ENCODE measurements at places on chromosomes 12 and 14.

DNA sequence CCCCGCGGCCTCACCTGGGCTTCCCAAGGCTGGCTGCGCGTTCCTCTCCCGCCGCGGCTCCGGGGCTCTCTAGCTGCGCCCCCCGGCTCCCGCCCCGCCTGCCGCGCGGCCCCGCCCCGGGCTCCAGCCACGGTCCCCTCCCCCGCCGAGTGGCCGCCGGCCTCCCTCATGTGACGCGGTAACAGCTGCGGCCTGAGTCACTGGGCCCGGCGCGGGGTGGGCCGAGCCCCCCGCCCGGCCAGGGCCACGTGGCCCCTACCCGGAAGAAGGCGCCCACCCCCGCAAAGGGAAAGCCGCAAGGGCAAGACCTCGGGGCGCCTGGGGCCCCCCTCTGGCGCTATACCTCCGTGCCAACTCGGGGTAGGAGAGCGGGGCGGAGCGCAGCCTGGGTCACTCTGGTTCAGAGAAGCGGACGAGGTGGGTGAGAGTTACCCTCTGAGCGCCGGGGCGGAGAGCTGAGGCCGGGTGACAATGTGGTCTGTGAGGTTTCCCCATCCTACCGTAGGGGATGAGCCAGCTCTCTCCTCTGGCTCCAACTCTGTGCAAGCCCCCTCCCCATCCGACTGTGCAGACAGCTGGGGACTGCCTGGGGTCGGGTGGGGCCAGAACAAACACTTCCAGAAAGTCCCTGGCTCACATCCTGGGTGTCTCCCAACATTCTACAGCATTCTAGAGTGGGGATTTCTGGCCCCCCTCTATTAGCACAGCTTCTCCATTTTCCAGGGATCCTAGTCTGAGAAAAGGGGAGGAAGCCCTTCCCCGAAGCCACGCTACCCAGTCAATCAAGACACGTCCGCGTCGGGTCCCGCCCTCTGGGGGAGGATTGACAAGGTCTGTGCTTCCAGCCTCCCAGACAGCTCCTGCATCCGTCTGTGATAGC lies at the start of gene CD63:
CD63 (minus strand) TSS at position 71 of the 880 bp plus-strand sequence. CDS start 668 bp downstream, outside the sequence.
- peak; percentile 79 for DNase-seq

- no peak for DNase-seq
Measured at GRCh38 chr12:87059231-87059630, 803.0 kb upstream of the MGAT4C start.

GRCh38 chr12:75439930-75440329 lies 40.6 kb upstream of the GLIPR1 start:
- DNase-seq, result no peak

- DNase-seq, result peak; percentile 43
Measured at GRCh38 chr12:132445884-132446632, 43.9 kb upstream of the FBRSL1 start.

DNA sequence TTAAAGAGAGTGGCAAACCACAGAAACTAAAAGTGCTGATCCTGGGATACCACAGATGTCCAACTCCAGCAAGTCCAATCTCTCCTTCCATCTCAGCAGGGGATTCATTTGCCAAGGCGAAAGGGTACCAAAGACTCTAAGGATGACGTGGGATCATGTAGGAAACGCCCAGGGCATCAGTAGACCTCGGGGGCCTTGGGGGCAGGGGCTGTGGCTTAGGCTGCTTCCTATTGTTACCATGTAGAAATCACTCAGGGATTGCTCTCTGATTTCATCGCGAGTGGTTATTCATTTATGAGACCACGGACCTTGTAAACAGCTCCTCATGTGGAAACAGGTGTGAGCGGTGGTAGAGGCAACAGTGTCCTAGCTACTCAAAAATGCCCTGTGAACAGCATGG lies 149.3 kb upstream of the FKBP4 start:
- no peak for DNase-seq

- no peak for DNase-seq
Measured at GRCh38 chr14:101169267-101169666, 265.7 kb upstream of the RTL1 start.

GRCh38 chr14:31239741-31240140 lies 32.1 kb upstream of the HECTD1 start:
- DNase-seq, result no peak

GRCh38 chr12:125696054-125696453 lies 630.8 kb downstream of the AACS start:
- DNase-seq, result no peak

DNA sequence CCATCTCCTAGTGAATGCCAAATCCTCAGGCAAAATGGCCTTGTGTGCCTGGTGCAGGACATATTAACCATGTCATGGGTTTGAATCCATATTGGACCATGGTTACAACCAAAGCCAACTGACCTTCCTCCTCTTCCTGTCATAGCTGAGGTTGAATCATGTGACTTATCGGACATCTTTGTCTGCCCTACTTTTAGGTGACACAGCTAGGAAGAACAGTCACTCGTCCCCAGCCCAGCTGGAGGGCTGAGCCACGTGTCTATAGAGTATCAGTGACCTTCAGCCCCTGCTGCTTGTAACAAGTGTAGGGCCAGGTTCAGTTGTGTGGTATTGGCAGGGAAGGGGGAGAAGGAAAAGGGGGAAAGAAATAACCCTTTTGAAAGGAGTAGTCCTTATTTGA lies 225.2 kb downstream of the KTN1 start:
- no peak for DNase-seq

- DNase-seq, result no peak
Measured at GRCh38 chr14:94542111-94542810, 19.0 kb upstream of the SERPINA4 start.

DNA sequence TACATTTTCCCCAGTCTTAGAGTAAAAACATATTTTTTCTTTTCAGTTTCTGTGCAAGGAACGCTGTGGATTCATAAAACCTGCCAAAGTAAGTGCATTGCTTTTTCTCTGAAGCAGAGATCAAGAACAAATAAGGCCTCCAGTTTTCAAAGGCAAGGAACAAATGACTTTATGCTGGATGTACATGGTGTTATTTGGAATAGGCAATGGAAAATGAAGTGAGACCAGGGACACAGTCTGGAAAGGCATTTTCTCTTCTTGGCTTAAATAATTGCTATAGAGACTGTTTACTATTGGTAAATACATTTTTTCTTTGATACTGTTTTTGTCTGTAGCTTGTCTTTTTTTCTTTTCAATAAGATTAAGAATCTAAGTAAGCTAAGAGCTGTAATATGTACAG lies 725.9 kb upstream of the MDGA2 start:
- DNase-seq, result no peak

- DNase-seq, result no peak
Measured at GRCh38 chr12:78442454-78442801, 422.1 kb upstream of the SYT1 start.

GRCh38 chr12:80053051-80053790 lies 46.1 kb upstream of the OTOGL start:
- DNase-seq, result no peak

- DNase-seq, result peak; percentile 80
Measured at GRCh38 chr14:77094672-77095284, 3.3 kb upstream of the CIPC start.

DNA sequence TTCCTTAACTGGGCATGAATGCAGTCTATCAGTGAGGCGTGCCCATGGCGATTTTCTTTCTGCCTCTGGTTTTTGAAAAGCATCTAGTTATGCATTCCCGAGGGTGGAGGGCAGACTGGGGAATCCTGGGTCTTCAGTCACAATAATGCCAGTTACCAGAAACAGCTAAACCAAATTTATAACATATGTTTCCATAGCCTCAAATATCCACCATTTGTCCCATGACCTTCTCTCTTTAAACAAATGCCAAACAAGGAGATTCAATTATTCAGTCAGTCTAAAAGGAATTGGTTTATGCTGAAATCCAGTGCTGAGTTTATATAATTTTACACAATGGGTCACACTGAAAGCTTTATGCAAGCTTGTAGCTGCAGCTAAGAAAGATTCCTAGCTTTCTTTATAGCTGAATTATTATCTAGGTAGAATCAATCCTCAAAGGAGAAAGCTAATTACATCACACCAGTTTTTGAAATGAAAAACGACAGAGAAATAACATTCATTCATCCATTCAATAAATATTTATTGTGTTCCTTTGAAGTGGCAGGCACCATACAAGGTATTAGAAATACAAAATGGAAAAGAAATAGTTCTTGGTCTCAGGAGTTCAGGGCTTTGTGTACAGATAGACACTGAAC lies 131.3 kb upstream of the RAP1B start:
- DNase-seq, result no peak

- DNase-seq, result no peak
Measured at GRCh38 chr12:47139000-47139681, 59.4 kb upstream of the AMIGO2 start.

DNA sequence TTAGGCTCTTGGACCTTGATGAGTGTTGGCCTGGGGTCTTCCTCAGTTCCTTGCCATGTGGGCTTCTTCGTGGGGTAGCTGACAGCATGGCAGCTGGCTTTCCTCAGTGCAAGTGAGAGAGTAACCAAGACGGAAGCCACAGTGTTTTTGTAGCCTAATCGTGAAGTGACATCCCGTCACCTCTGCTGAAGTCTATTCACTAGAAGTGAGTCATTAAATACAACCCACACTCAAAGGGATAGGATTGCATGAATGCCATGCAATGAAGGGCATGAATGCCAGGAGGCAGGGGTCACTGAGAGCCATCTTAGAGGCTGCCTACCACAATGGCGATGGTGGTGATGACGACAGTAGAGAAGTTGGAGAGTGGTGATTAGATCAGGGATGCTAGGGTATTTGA lies 13.5 kb upstream of the ASIC1 start:
- no peak for DNase-seq

GRCh38 chr14:95713596-95714371 lies at the start of gene TCL1A:
TSS of gene TCL1A (minus strand) at chr14:95714125. CDS start at chr14:95714066, 59 bp downstream.
- no peak for DNase-seq

GRCh38 chr14:37143475-37143874 lies 28.9 kb downstream of the SLC25A21 start:
- DNase-seq, result no peak

GRCh38 chr14:93861836-93862235 lies 65.3 kb upstream of the FAM181A start:
- no peak for DNase-seq

DNA sequence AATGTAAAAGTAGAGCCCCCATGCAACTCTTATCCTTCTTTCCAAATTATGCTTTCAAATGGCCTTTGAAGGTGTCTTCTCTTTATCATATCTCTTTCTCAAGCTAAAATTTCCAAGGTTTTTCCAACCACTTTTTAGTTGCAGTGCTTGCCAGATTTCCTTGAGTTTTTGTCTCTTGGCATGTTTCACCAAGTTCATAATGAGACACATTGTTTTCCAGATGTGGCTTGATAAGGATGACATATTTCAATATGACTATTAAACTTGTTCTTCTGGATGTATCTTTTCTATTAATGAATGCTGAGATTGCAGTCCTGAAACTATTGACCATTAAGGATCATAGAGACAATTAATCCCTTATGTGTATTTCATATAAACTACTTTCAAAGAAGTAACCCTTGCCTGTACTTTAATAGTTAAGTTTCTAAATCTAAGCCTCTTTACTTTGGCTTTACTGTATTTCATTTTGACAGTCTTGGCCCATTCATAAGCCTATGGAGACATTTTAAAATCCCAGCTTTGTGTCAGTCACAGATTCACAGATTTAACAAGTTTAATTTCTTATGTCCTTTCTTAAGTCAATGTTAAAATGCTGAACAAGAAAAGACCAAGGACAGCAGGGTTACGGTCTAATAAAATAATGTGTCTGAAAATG lies 151.5 kb downstream of the LRFN5 start:
- DNase-seq, result no peak

DNA sequence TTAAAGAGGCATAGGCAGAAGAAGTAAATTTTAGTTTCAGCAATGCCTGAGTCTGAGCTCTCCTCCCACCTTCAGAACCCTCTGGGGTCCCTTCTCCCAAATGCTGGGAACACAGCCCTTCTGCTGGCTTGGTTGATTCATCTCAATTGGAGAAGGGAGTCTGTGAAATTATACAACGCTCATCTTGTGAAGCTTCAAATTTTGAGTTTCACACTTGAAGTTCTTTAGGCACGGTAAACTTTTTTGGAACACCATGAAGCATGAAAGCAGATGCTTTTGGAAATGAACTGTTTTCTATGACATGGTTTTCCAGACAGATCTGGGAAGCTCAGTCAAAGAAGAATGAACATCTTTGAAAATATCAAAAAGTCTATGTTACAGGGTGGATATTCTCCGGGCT lies 69.9 kb downstream of the TBK1 start:
- no peak for DNase-seq

GRCh38 chr14:102930753-102931579 lies 8.5 kb downstream of the AMN start:
- DNase-seq, result no peak

DNA sequence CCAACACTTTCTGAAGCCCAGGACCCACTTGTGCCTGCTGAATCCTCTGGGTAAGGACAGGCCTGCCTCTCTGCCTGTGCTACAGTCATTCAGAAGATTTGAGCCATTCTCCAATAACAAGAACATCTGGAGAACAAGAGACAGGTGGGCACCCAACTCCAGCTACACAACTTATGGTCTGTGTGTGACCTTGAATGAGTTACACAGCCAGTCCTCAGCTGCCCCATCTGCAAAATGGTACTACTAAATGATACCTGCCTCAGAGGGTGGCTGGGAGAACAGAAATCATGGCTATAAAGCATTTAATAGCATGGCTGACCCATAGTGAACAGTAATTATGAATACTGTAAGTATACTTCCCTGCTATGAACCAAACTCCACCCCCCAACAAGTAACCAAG lies 4.2 kb downstream of the CKAP4 start:
- DNase-seq, result no peak

GRCh38 chr12:101021442-101021841 lies 188.6 kb downstream of the SLC5A8 start:
- DNase-seq, result no peak

DNA sequence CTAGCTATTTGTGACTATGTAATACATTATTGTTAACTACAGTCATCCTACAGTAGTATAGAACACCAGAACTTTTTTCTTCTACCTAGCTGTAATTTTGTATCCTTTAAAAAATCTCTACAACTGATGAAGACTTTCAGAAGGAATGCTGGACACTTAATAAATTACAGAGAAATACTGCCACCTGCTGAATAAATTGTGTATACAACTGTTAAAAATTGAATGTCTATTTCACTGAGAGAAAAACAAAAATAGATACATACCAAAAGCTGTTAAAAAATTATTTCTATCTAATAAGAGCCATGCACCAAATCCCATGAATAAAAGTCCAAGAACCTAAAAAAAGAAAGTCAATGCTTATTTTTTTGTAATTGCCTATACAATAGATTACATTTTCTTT lies 6.6 kb downstream of the TSPAN19 start:
- DNase-seq, result no peak

GRCh38 chr14:105851716-105852377 lies 325.5 kb downstream of the TMEM121 start:
- DNase-seq, result no peak

DNA sequence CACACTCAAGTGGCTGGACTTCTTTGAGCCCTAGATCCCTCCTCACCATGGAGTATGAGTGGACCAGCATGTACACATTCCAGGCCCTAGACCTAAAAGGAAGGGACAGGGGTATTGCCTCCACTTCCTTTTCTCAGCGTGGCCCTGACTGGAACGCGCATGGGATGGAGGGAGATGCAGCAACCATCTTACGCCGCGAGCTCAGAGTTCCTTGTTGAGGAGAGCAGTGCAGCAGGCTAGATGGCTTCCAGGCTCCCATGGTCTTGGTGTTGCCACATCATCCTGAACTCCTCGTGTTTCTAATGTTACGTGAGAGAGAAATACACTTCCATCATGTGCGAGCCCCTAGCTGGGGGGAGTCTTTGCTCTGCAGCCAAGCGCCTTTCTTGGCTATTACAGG lies 61.8 kb upstream of the DIO3 start:
- DNase-seq, result no peak

All from endothelial cell (in vitro differentiated cells).